ENCODE measurements at places on chromosomes 13 and 19.

DNA sequence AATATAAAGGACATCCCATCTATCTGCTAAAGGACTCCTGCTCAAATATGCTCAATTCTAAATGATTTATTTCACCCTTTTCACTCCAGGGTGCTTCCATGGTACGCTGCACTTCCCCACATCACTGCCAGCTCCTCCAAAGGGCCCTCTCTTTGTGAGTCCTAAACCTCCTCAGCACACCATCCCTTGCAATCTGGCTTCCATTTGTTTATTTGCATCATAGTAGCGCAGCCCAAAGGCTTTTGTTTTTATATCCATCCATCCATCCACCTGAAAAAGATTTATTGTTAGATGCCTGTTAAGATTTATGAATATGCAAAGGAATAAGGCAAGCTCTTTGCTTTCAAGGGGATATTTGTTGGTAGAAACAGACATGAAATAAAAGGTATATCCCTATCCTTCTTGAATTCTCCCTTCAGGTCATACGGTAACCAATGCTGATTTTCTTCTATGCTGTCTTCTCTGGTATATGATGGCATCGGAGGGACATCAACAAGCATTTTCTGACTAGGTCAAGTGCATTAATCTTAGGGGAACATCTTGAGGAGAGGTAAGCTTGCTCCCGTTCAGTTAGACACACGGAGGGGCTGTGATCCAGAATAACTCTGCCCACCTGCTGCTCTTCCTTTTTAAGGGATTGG, 397.6 kb downstream of the LIG4 start:
- no peak for DNase-seq

DNA sequence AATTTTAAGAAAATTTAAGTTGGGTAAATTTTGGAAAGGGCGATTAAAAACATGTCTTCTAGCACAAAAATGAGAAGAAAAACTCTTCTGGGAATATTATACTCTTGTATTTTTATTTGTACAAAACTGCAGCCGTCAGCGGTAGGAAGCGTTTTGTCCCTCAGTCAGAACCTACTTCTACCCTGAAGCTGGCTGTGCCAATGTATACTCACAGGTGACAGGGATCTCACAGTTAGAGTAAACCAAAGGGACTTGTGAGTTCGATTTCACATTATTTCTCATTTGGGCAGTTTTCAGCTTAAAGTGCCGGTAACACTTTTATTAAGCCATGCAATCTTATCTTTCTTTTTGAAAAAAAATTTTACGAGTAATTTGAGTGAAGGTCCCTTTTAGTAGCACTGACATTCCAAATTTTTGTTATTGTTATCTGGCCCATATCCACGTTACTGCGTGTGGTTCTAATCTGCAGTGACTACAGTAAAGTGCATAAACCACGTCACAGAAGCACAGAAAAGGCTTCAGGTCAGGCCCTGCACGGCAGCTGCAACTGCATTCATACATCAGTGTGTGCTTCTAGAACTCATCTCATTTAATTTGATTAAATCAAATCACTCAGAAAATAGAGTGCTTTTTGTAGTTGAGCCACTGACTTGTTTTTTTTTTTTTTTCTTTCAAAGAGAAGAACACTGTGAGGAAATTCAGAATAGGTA, 387.3 kb downstream of the LIG4 start:
- no peak for DNase-seq

DNA sequence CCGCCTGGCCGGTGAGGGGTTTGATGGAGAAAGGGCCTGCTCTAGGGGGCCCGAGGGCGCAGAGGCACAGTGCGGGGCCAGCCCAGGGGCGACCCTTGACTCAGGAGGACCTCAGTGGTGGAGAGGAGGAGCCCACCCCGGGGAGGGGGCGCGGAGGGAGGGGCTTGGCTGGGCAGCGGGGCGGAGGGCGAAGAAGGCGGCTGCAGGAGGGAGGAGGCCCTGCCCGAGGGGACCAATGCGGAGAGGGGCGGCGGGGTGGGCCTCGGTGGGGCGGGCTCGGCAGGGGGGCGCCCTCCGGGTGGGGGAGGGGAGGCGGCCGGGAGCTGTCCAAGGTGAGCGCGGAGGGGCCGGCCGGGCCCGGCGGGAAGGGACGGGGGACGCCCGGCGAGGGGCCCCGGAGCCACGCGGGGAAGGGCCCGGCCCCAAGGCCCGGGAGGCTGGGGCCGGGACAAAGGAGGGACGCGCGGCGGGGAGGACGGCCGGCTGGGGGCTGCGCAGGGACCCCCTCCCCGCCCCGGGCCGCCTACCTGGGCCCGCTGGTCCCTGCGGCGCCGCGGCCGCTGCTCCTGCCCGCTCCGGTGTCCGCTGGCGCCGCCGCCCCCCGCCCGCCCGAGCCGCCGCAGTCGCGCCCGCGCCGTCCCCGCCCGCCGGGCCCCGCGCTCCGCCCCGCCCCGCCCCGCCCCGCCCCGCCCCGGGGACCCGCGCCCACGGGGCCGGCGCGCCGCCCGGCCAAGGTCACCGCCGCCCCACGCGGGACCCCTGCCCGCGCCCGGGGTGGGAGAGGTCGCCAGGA, at the start of gene DIRAS1:
Gene DIRAS1 (minus strand): TSS at position 596 of the 793 bp plus-strand sequence. CDS start 3,566 bp downstream, outside the sequence.
- no peak for DNase-seq

DNA sequence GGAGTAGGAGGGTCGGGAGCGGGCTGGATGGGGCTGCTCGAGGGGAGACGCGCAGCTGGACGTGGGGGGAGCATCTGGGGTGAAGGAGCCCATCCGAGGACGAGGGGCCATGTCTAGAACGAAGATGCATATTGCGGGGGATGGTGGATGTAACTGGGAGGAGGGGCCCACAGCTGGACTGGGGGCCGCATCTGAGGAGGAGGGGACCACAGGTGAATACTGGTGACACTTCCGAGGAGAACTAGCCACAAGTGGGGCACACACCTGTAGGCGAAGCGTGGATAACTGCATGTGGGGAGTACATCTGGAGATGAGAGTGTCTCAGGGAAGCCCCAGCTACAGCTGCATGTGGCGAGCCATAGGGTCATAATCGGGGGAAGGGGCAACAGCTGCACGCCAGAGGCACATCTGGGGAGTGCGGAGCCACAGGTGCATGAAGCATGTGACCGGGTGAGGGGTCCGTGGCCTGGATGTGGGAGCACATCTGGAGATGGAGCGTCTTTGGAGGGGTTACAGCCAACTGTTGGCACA, 402 bp downstream of the ZSWIM9 start:
- DNase-seq, result no peak

DNA sequence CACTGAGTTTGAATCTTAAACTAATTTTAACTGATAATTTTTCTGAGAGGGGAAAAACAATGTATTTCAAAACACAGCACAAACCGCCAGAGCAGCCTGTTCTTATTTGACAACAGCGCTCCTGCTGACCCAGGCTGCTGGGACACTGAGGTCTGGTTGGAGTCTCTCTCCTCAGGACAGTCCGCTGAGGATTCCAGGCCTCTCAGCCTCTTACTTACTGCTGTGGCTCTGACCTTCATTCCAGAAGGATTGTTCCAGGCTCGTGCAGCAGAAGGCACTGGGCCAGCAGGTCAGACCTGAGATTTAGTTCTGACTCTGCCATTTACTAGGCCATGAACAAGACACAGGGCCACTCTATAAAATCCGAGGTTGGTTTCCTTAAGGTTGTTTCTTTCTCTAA, 393.6 kb downstream of the TDRD3 start:
- no peak for DNase-seq

GRCh38 chr13:20704459-20705069, 1.1 kb downstream of the IL17D start:
- no peak for DNase-seq

DNA sequence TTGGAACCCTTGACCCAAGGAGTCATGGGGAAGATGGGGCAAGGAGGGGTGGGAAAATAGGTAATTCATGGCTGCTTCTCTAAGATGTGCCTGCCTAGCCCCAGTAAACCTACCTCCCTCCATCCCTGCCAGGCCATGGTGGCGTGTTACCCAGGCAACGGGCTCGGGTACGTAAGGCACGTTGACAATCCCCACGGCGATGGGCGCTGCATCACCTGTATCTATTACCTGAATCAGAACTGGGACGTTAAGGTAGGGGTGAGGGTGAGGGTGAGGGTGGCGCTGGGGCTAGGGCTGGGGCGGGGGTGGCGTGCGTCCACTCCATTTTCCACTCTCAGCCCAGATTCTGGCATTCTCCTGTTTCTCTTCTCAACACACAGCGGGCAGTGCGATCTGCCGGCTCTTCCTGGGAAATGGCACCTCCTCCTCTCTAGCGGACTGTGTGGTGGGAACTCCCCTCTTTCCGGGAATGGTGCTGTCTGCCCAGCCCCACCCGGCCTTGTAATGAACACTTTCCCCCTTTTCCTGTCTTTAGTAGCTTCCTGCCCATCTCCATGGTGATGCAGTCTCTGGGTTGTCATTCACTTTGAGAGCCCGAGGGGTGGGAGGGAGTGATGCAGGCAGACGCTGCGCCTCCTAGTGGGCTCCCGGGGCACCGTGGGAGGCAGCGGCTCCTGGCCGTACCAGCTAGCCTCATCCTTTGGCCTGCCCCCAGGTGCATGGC, 7.6 kb downstream of the EGLN2 start:
- DNase-seq, result no peak

DNA sequence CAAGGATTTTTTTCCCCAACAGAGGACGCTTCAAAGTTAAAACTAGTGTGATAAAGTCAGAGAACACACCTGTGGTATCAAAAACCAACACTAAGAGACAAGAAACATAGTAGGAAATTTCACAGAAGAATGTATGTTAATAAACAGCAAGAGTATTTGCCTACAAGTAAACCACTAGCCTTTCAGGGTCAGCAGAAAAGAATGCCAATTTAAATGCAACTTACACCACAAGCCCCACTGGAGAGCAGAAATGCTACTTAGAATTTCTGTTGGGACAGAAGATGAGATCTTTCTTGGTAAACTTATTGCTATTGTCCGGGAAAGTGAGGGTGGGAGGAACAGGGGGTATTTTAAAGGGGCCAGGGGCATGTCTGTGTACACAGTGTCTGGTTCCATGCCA, 68.6 kb downstream of the STK24 start:
- DNase-seq, result no peak

DNA sequence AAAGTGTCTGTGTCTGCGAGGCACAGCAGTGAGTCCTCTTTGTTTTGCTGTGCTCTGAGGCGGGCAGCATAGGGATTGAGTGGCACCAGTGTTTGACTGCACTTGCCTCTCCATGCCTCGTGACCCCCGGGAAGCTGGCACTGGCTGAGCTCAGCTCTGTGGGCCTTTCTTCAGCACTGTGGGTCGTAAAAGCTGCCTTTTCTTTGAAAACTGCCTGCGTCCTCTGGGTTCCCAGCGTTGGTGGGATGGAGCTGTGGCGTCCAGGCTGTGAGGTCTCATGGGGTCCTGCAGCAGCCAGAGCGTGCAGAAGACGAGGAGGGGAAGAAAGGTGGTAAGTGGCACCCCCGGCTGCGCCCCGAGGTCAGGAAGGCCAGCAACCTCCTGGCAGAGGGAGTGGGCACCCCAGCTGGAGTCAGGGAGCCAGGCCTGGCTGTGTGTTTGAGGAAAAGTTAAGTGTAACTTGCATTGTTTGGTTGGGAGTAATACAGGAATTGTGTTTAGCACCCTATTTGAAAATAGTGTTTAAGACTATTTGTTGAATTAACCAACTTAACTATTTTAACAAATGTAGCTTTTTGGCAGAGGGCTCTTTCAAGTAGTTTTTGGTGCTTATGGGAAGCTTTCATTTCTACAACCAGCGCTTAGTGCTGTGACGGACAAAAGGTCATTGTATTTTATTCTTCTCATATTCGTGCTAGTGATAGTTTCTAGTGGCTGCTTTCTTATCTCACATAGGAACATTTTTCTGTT, 79.3 kb upstream of the TEX29 start:
- no peak for DNase-seq

GRCh38 chr13:31827707-31828106, 88.4 kb downstream of the RXFP2 start:
- DNase-seq, result no peak

DNA sequence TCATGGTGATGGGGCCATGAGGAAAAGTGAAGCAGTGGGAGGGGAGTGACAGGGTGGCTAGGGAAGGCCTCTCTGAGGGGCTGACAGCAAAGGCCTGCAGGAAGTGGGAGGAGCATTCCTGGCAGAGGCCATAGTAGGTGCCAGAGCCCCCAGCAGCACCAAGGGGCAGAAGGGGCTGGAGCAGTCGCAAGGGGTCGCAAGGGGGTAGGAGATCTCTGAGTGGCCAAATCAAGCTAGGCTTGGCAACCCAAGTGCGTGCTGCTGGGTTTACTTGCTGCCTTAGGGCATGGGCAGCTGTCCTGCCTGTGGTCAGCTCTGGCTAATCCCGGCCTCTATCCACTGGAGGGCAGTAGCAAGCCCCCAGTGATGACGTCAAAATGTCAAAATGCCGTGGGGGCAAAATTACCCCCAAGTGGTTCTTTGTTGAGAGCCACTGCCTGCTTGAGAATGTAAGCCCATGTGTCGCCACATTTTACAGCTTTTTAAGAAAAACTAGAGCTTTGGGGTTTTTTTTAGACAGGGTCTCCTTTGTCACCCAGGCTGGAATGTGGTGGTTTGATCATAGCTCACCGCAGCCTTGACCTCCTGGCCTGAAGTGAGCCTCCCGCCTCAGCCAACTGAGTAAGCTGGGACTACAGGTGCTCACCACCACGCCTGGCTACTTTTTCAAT, 11.8 kb downstream of the CCDC97 start:
- no peak for DNase-seq

DNA sequence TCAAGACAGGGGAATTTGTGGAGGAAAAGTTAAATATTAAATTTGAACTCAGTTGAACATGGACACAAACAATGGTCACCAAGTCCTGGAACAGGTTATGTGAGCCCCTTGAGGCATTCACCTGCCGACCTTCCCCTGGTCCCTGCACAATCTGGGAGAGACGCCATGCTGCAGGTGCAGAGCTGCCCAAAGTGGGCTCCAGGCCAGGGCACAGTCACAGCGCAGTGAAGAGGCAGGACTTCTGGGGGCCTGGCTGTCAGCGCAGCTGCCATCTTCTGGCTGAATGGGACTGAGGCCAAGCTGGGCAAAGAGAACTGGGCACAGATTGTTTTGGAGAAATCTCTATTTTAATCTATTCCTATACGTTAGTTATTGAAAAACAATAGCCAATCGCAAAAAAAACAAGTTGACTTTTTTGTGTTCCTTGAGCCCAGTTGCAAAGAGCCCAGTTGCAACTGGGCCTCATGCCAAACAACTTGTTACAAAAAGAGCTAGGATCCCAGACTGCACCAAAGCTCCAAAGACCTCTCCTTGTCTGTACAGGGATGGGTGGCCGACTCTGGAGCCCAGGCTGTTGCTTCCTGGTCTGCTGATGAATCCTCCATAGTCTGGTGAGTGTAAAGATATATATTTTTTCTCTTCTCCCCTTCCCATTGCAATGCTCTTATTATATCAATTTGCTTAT, 1.2 kb upstream of the ZNF626 start:
- no peak for DNase-seq

- DNase-seq, result no peak
Measured at GRCh38 chr13:94829185-94829836, 117.0 kb upstream of the SOX21 start.
